Stimulated activated CD4-positive, alpha-beta T cell treated with anti-CD3 and anti-CD28 coated beads, Interleukin-4, amount 100 ng/mL, for 48 hours (primary cell): ENCODE measurements at places on chromosomes 1 and 21.

GRCh38 chr1:70429219-70429618 is 18.2 kb downstream of the CTH start:
- DNase-seq, result no peak

- DNase-seq, result no peak
These were observed 83.2 kb downstream of the BCAR3 start for GRCh38 chr1:93598396-93598795.

DNA sequence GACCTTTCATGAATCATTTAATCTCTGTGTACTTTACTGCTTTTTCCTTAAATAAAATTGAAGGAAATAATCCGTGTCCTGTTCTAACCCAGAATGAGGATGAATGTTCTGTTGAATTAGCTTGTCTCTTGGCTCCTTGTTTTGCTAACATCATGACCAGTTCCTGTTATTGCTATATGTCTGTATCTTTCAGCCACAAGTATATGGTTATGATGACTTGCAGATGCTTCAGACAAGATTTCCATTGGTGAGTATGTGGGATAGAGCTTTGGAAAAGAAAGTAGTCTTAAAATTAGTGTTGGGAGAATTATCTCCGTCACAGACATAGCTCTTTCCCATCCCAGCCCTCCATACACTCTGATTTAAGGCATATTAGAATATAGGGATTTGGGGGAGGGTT is 13.6 kb upstream of the HAX1 start:
- DNase-seq, result no peak

GRCh38 chr1:206578978-206579374 is 33.3 kb downstream of the EIF2D start:
- DNase-seq, result no peak

- DNase-seq, result no peak
These were observed 1.8 kb downstream of the VWA1 start for GRCh38 chr1:1437033-1437903.

DNA sequence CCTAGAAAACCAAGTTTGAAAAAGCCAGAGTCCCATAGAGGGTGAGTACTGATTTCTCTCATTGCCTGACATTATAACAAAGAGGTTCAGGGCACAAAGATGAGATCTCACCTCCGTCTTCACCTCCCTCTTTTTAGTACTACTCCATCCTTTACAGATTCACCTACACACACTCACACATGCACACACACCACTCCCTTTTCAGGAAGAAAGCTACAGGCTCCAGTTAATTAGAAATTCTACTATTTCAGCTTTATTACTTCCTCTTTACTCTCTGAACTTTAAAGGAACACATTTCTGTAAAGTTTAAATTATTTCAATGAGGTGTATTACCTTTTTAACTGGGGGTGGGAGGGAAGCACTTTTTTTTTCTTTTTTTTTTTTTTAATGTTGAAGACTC is 59.6 kb upstream of the PRDX6 start:
- no peak for DNase-seq

DNA sequence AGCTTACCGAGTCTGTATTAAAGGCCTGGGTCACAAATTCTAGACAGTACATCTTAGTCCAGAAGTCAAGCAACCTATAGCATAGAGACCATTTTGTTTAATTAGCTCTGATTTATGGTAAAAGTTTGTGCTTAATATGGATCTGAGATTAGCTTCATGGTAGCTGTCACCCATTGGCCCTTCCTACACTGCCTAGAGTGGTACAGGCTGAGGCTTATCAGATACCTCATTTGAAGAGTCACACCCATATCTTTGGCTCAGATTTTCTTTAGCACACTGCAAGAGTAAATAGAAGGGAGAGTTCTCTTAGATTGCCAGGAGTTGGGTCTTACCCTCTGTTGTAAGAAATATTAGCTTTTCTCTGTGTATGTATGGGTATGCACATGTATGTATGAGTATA is 3.6 kb downstream of the AK4 start:
- DNase-seq, result no peak

GRCh38 chr1:14777516-14778506 is 179.3 kb downstream of the KAZN start:
- no peak for DNase-seq

- no peak for DNase-seq
These were observed 35.6 kb downstream of the ADARB1 start for GRCh38 chr21:45109831-45110492.

DNA sequence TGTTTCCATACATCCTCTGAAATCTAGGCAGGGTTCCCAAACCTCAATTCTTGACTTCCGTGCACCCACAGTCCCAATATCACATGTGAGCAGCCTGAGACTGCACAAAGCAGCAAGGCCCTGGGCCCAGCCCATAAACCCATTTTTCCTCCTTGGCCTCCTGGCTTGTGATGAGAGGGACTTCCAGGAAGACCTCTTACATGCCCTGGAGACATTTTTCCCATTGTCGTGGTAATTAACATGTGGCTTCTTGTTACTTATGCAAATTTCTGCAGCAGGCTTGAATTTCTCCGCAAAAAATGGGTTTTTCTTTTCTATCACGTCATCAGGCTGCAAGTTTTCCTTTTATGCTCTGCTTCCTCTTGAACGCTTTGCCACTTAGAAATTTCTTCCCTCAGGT is 3.3 kb upstream of the PIGK start:
- no peak for DNase-seq

- DNase-seq, result no peak
These were observed 670 bp downstream of the ST3GAL3 start for GRCh38 chr1:43708002-43708410.

GRCh38 chr21:18373606-18374005 is 30.0 kb downstream of the TMPRSS15 start:
- DNase-seq, result no peak

GRCh38 chr1:89356658-89357400 is 7.0 kb upstream of the GBP6 start:
- no peak for DNase-seq

- no peak for DNase-seq
These were observed 118.8 kb downstream of the HUNK start for GRCh38 chr21:31991356-31992331.

DNA sequence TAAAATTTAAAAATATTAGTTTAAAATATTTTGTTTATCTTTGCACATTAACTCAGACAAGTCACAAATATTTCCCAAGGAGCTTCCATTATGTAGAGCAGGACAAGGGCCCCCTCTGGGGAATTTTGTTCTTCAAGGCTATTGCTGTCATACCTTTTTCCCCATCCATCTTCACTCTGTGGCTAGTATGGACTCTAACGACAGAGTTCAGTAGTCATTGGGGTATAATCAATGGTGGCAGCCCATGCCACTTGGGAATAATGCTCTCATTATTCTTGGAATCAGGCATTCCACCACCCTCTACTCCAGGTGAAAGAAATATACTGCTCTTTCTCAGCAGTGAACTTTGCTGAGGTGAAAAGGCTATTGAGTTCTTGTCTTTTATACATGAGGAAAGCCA is 38.5 kb upstream of the ERO1B start:
- no peak for DNase-seq

GRCh38 chr1:43945674-43946235 is 995 bp upstream of the IPO13 start:
- DNase-seq, result no peak

DNA sequence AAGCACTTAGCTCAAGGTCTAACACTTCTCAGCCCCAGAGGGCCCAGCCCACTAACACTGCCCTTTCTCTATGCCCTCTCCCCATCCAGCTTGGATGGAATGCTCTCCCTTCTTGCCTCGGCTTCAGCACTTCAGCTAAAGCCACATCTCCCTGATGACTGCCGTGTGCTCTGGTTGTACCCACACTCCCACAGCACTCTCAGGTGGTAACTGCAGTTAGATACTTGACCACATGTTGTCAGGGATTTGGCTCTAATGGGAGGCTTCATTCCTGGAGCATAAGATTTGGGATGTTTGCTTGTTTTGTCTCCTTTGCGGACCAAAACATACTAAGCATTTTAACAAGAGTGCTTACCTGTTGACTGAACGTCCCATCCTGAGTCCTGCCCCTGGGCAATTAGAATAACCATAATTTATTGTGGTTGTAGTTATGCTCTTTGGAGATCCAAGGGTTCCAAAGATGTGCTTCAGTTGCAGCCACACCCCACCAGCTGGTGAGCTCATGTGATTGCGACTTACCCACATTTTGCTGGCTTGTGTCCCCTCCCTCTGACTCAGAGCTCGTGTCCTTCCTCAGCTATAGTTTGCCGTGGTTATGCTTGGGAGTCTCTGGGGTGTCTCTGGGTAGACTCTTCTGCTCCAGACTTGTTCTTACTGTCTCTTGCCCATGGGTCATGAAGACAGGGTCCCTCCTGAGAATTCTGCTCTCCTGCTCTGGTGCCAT is 7.7 kb upstream of the SLC26A9 start:
- no peak for DNase-seq
